ENCODE measurements at places on chromosomes 3 and 15.

DNA sequence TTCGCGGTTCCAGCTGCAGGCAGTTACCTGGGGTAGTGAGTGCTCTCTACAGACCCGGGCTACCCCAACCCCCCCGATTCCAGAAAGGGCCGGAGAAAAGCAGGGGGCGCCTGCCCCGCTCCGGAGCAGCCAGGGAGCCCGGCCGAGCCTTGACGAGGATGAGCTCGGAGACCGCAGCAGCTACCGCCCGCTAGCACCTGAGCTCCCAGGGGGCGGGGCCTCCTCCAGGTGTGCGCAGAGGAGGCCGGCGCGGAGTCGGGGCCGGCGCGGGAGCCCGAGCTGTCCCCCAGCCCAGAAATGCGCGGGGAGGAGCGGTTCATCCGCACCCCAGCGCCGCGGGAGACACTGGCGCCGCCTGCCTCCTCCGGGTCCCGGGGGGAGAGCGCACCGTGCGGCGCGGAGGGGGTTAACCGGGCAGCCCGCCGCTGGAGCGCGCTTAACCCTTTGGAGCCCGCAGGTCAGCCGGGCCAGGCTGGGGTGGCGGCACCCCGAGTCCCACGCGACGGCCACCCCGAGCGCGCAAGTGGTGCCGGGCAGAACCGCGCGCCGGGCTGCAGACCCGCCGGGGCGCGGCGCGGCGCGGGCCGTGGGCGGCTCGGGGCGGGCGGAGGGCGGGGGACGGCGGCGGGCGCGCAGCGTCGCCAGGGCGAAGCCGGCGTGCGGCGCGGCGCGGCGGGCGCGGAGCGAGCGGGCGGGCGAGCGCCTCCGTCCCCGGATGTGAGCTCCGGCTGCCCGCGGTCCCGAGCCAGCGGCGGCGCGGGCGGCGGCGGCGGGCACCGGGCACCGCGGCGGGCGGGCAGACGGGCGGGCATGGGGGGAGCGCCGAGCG lies at the start of gene CACNA1D:
TSS of gene CACNA1D (plus strand) at position 649 of the 829 bp plus-strand sequence. CDS start 556 bp downstream, outside the sequence.
- DNase-seq, result no peak

- no peak for DNase-seq
Observed at GRCh38 chr15:35181538-35181937, 96.4 kb upstream of the NANOGP8 start.

- DNase-seq, result no peak
Observed at GRCh38 chr3:25029820-25030219, 398.2 kb upstream of the RARB start.

DNA sequence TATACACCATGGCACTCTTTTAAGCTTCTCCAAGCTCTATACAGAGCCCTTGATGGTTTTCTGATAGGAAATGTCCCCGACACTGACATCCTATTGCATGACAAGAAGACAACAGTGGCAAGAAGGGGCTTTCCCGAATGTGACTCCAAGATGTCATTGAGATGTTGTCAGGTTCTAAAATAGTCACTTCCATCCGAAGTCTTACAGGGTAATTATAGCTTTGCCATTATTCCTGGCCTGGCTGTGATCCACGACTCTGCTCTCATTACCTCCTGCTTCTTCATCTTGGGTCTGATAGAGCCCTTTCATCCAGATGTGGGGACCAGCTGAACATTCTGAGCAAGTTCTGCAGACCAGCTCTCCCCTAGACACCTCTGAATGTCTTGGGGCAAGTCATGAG lies 40.6 kb upstream of the ADAMTS9 start:
- DNase-seq, result no peak

GRCh38 chr3:178001670-178002101 lies 534.5 kb upstream of the KCNMB2 start:
- DNase-seq, result no peak

GRCh38 chr15:56491110-56491722 lies 26.3 kb upstream of the MNS1 start:
- peak; percentile 25 for DNase-seq

DNA sequence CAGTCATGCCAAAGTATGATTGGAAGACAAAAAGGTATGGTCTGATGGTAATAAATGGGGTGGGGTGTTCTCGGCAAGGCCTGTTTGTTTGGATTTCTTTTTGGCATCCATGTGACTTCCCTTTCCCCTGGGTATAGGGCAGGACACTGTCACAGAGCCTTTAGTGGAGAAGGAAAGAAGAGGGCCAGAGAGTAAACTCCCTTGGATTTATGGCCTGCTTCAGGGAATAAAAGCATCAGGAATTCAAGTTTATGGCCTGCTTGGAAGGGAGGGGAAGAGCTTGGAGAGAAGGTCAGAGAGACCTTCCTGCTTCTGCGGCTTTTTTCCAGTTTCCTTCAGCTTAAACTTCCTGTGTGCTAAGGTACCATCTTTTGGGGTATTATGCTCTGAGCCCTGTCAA lies 179.4 kb upstream of the ADAMTS9 start:
- no peak for DNase-seq

DNA sequence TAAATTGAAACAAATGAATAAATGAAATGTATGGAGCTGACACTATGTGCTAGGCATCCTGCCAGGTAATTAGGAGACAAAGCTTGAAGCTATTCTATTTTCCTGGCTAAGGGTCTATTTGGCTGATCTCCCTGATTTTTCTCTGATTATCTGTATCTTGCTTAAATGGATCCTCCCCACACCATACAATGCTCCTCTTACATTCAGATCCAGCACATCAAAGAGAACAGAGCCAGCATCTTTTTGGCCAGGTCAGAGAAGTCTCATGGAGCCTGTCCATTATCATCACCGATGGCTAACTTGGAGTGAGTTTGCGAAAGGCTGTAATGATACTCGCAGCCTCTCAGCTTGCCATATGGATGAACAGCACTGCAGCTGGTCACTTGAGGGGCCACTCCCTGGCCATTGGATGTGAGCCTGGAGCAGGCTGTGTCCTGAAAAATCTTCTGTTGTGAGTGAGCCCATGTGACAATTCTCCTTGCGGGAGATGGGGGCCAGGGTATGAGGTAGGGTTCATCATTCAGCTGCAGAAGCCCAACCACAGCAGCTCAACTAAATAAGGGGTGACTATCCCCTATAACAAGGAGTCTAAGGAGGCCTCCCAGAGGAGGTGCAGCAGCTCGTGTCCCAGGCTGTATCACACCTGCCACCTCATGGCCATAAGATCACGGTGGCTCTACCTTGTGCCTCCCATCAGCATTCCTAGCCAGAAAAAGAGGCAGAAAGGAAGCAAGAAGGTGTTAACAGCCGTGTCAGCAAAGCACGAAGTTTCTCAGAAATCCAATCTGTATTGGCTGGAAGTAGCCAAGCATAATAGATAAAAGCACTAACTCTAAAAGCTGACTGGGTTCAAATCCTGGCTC lies 69.3 kb upstream of the ST8SIA2 start:
- no peak for DNase-seq

- no peak for DNase-seq
Observed at GRCh38 chr15:96336108-96336595, 5.7 kb downstream of the NR2F2 start.

- DNase-seq, result no peak
Observed at GRCh38 chr3:188431553-188431952, 277.6 kb downstream of the LPP start.

Measured in activated CD4-positive, alpha-beta T cell treated with anti-CD3 and anti-CD28 coated beads, Interleukin-2, amount 50 U/mL, for 4 hours (primary cell).